ENCODE measurements at places on chromosomes 2 and 18. TPM values are rescaled to one million over a fixed set of nuclear protein-coding genes. Genes with fewer than 3 reads are reported as not detected.

DNA sequence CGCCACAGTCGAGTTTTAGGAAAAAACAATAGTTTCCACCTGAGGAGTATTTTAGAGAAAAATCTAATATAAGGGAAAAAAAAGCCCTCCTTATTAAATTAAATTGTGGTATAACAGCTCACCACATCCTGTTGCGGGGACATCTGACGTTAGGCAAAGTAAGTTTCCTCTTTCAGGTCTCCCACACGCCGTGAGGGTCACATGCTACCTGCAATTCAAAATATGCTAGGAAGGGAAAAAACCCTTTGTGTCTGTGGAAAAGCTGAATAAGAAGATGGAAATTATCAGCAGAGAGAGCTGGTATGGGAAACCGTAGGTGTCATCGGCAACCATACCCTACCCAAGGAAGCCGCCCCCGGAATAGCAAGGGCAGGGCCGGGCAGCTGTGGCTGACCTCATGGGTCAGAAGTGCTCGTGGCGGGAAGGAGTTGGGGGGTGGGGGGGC is 128.0 kb downstream of the NFATC1 start:
- DNase-seq = no peak

DNA sequence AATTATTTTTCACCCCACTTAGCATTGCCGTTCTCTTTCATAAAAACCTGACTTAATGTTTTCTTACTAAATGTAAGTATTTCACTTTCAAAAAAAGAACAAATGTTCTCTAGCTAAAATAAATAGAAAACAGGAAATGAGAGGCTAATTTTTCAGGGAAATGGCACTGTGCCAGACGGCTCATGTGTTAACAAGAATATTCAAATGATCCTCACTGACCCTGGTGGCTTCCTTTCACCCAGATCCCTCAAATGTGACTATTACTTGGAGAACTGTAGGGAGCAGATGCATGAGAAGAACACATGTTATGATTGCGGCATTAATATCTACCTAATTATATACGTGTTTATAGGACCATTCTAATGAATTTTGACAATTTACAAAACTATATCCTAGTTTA is 827.7 kb downstream of the SOCS6 start:
- no peak for DNase-seq

MC2R gene
- not detected for total RNA-seq

DNA sequence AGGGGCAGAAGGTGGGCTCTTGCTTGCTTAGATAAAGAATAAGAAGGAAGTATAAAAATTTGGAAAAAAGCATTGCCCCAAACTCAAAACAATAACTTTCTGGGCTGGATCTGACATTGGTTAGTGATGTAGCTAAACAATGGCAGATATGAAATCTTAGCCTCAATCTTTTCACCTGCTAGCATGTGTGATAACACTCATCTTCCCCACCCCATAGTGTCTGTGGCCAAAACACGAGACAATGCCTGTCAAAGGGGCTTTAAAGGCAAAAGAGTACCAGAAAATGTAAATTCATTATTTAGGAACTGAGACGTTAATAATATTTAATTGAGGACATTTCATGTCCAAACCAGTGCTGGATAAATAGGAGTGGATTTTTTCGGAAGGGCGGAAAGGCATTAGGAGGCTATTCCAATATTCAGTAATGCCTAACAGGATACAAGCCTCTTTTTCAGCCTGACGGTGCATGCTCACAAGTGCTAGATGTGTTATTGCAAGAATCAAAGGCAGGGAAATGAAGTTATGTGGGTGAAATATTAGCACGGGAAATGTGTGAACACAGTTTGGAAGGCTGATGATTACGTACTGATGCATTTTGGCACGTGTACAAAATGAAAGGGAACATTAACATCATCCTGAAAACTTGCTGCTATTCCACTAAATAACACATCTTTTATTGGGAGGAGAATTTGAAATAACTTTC is 395.7 kb downstream of the GALR1 start:
- DNase-seq = no peak

LHCGR gene
- total RNA-seq = not detected

DNA sequence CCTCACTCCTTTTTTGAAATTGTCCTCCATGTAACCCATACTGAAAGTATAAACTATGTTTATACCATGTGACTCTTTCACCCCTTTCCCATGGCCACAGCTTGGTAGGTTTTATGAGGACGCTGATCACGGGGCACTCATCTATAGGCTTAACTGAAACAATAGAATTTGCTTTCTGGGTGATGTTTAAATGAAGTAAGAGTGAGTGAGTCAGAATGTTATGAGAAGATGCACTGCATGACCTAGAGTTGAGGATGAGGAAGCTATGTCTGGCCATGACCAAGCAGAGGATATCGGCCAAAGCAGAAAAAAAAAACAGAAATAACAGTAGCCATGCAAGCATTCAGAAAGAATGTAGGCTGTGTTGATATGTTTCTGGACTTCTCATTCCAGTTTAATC is 34.9 kb downstream of the SCN1A start:
- peak; percentile 71 for DNase-seq

DNA sequence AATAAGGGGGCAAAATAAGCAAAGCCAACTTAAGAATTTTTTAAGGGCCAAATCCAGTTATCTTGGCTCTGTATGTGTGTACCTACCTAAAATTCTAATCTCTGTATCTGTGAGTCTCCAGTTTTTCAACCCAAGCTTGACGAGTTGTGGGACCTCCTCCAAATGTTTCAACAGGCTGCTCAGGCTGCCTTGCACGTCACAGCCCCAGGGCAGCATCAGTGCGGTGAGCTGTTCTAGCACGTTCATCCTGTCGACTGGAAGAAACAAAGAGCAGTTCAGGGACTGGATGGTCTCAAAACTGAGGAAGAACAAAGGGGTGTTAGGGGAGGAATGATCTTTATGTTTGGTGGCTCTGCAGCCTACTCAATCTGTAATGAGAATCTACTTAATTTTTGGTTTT is 29.4 kb downstream of the NLRC4 start:
- DNase-seq = no peak

GRCh38 chr2:217617616-217618022 is 385.2 kb downstream of the TNS1 start:
- DNase-seq = no peak

DNA sequence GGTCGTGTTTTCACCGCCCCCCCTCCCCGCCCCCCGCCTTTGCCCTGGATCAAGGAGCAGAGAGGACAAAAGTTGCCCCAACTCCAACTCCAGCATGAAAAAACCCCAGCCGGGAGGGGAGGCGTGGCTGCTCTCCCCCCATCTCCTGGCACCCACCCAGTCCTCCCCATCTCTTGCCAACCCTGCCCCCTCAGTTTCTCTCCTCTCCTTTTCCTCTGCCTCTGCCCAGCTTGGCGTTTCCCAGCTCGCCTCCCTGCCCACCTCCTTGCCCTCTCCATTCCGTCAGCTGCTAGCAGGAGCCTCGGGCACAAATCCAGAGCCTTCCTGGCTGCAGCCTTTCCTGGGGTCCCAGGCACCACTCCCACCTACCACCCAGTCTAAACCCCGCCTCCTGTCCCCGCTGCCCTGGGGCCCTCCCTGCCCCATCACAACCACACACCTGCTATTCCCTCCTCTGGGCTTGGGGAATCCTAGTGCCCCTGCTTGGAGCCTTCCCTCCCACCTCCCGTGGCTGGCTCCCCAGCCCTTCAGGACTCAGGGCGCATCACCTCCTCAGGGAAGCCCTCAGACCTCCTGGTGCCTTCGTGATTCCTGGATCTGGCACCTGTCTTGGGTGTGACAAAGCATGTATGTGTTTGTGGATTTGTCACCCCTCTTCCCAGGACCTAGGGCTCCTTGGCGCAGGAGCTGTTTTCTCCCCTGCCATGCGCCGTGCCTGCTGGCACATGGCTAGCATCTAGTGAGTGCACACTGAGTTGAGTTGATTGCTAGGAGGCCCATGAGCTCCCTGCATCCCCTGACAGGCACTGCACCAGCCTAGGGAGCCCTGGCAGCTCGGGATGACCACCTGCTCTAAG is 209.1 kb downstream of the TFCP2L1 start:
- DNase-seq = no peak

DNA sequence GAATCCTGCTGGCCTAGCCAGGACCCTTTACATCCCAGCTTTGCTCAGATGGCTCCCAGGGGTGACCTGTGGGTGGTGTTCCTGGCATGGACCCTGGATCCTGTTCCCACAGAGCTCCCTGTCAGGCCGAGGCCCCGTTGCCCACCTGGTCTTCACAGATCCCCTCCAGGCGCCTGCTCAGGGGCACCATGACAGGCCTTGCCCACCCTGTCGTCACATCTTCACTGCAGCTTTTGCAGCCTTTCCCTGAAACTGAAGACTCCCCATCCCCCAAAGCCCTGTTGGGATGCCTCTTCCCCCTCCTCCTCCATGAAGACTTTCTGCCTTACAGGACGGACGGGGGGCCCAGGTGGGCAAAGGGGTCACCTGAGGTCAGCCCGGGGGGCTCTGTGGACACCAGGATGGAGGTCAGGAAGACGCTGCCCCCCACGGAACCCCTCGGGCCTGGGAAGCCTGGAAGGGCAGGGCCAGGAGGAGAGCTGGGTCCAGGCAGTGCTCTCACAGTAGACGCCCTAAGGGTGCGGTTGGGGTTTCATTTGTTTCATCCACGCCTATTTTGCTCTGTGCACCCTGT is 13.0 kb upstream of the KIF1A start:
- no peak for DNase-seq

DNA sequence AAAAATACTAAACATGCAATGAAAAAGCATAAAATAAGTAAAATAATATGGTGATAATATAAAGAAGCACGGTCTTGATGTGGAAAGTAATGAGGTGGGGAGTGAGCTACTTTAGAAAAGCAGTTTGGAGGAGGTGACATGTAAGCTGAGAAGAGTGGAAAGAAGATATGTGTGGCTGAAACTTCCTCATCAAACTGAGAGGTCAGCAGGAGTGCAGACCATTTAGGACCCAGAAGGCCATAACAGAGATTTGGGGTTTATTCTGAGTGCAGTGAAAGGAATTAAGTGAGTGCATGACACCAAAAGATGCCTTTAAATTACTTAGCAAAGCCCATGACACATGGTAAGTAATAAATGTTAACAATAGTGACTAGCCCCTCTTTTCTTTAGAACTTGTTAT is 24.4 kb upstream of the TMEM182 start:
- no peak for DNase-seq

HNRNPLL gene
- 37.1 TPM for total RNA-seq

DNA sequence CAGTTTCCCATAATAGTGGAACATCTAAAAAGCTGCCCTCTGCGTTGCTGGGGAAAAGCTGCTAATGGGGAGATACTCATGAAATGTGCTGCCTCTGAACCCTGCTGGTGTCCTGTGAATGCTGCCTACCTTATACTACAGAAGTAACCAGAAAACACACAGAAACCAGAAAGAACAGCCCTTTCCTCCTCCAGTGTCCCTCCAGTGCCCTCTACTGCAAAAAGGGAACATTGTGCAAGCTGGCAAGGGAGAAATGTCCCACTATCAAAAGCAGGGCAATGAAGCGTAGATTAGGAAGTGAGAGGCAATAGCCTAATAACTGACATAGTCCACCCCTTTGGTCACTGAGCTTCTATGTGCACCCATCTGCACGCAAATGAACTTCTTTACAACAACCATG is 162.7 kb upstream of the ETAA1 start:
- peak; percentile 32 for DNase-seq

- no peak for DNase-seq
These were observed 122.7 kb downstream of the CAPN13 start for GRCh38 chr2:30684516-30684915.
